ENCODE measurements at places on chromosomes 3 and 15.

DNA sequence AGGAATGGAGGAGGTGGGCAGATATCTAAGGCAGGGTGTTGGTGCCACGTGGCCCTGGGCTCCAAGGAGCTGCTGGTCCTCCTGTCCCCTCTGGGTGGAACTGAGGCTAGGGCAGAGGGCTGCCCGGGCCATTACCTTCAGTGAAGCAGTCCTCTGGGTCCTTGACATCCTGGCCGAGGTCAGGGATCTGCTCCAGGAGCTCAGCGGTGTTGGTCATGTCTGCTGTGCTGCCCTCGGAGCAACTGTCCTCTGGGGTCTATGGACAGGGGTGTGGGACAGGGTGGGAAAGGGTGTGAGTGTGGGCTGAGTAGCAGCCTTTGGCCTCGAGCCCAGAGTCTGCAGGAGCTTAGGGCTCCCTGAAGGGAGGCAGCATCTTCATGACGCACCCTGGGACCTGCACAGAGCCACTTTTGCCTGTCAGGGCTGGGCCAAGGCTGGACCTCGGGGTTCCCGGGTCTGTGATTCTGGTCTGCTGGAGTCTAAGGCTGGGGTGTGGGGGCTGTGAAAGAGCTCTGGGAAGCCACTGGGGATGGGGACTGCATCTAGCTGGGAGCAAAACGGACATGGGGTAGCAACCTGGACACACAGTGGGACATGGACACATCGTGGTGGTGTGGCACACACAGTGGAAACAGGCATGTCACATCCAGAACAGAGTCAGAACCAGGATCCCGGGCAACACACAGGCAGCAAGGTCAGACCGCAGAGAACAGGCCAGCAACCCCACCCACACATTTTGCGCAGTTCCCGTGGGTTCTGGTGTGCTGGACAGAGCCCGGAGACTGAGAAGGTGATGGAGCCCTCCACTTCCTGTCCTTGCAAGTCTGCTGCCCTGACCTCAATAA is 72.7 kb downstream of the SCN5A start:
- DNase-seq = no peak

GRCh38 chr15:80160570-80161156 is 7.9 kb downstream of the FAH start:
- DNase-seq = no peak

GRCh38 chr15:77415450-77416147 is 4.3 kb downstream of the PEAK1 start:
- no peak for DNase-seq

DNA sequence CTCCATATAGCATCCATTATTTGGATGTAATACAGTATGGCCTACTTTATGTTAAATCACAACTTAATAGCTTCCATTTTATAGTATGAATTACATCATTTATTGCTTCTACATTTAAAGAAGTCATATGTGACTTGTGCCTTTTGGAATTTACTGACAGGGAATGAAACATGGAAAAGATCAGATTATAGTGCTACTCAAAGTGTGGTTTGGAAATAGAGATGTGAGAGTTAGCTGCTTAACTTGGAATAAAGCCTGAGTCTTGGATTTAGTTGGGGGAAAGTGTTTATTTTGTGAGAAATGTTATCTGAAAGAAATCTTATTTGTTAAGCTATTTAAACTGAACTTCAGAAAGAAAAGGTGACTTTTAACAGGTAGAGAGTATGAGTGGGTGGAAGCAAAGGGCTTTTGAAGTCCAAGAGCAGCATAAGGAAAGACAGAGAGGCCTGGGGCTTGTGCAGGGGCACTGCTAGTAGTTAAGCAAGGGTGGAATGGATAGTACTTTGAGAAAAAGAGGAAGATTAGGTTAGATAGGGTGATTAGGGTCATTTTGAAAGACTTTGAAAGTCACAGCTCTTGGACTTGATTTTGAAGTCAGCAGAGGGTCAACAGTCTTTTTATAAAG is 60.5 kb downstream of the SLMAP start:
- no peak for DNase-seq

- no peak for DNase-seq
Observed at GRCh38 chr15:77028451-77029165, 33.7 kb downstream of the PSTPIP1 start.

- DNase-seq = no peak
Observed at GRCh38 chr3:170178651-170179050, 2.9 kb downstream of the PHC3 start.

GRCh38 chr3:56940321-56940720 is 120.1 kb upstream of the SPATA12 start:
- DNase-seq = no peak

GRCh38 chr3:150409512-150410310 is 1.6 kb downstream of the TSC22D2 start:
- DNase-seq = peak; percentile 55

DNA sequence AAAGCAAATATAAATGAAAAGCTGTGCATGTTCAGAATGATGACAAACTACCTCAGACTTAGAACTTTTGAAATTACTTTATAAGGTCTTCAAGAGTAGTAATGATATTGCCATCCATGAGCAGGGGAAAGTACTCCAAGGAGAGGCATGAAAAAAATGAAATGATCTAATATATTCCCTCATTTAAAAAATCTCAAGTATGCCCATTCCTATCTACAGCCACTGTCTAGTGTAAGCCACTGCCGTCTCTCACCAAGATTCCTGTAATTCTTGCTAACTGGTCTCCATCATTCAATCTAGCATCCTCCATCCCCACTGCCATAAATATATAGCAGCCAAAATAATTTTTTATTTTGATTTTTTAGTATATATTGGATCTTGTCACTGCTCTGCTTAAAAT is 258.8 kb downstream of the PLOD2 start:
- no peak for DNase-seq

DNA sequence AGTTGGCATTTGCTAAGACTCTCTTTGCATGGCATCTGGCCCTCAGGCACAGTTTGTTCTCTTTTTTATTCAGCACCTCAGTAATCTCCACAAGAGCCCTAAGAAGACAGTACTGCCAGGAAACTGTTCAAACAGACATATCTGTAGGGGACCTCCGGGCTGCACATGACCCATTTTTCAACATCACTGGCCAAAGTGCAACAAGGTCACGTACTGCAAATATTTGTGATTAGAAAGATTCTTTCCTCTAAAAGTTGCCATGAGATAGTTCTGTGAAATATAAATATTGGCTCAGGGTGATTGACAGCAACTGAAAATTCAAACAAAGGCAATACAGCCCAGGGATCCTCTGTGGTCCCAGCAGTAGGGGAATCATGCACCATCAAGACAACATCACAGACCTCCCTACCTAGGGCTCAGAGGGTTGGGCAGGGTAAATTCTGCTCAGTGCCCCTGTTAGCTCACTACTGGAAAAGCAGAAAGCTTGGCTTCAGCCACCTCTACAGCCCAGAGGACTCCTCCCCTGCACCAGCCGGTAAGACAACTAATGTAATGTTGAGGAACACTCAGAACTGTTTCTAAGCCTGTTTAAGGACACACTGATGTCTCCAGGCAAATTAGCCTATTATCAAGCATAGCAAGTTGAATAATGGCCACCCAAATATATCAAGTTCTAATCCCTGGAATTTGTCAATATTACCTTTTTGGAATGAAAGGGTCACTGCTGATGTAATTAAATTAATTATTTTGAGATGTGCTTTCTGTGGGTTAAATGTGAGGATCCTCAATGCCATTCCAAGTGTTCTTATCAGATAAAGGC is 117.4 kb upstream of the LPP start:
- DNase-seq = no peak

DNA sequence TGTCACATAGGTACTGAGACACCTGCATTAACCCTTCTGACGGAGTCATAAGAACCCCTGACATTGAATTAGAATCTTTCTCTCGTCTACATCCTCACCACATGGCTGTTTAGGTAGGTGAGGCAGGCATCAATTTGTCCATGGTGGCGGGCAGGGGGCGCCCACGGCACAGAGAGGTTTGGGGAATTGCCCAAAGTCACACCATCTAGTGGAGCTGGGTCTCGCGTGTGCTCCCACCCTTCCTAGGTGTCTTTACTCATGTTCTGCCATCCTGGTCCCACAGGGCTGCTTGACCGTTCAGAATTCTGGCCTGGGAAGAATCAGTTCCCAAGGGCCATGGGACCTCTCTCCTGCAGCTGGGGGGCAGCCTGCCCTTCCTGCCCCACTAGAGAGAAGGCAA is 14.7 kb upstream of the DLL4 start:
- DNase-seq = no peak

GRCh38 chr3:169662132-169662842 is 1.2 kb downstream of the MECOM start:
- DNase-seq = peak; percentile 97

- DNase-seq = no peak
Observed at GRCh38 chr15:41512940-41513505, 604 bp downstream of the LTK start.

DNA sequence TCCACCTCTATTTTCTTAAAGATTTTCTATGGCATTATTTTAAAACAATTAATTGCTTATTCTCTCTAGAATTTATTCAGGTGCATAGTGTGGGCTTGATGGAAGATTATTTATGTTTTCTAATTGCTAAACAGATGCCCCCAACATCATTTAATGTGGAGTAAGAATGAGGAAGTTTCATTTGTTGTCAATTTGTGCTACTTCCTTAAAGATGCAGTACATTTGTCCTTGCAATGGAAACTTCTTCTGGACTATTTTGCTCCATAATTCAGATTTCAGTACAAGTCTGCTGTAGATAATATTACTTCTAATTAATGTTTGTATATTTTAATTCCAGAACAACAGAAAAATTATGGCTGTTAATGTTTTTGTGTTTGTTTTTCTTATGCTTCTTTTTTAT is 104.8 kb downstream of the TGFBR2 start:
- no peak for DNase-seq

- DNase-seq = no peak
Observed at GRCh38 chr15:33179874-33180273, 14.6 kb downstream of the FMN1 start.

- DNase-seq = peak; percentile 72
Observed at GRCh38 chr15:100849021-100849854, 30.4 kb upstream of the ALDH1A3 start.

DNA sequence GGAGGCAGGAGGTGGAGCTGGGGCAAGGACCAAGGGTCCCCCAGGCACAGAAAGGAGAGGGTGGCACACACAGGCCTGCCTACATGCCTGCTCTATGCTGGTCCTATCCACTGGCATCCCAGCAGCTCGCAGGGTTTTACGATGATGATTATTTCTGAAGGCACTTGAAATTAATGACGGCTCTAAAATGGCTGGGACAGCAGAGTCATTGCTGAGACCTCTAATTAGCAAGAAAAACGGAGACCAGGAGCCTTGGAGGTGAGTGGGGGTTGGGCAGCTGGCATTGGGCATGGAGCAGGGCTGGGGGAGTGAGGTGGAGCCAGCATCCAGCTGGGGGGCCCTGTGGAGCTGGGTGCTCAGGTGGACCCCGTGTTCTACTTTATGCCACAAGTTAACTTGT is 3.5 kb upstream of the LINGO1 start:
- no peak for DNase-seq

DNA sequence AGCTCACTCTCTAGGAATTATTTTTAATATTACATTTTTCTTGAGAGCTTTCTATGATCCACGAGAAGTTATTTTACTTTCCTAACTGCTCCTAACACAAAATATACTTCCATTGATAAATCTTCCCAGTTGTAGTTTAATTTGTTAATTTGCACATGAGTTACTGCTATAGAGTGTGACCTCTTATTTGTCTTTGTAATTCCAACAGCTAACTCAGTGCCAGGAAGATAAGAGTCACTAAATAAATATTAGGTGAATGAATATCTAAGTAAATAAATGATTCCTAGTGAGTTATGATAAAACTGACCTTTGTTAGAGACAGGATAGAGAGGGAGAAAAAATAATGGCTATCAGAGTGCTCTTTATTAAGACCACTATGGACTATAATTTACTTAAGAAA is 319.9 kb downstream of the NAALADL2 start:
- DNase-seq = no peak

DNA sequence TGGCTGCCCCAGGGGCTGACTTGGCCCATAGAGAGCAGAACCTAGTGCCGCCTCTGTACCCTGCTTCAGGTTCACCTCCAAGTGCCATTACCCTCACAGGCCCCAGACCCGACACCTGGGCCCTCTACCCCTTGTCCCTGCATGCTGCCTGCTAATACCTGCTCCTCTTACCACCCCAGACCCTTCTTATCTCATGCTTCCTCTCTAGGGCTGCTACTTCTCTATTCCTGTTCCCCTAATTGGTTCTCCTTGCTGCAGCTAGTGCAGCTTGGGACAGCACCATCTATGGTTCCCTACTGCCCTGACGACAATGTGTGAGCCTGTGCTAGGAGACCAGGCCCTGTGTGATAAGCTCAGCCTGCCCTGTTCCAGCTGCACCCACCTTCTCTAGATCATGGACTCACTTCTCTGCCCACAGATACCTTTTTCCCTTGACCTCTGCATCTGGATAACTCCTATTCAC is 15.3 kb downstream of the HDAC11 start:
- no peak for DNase-seq

DNA sequence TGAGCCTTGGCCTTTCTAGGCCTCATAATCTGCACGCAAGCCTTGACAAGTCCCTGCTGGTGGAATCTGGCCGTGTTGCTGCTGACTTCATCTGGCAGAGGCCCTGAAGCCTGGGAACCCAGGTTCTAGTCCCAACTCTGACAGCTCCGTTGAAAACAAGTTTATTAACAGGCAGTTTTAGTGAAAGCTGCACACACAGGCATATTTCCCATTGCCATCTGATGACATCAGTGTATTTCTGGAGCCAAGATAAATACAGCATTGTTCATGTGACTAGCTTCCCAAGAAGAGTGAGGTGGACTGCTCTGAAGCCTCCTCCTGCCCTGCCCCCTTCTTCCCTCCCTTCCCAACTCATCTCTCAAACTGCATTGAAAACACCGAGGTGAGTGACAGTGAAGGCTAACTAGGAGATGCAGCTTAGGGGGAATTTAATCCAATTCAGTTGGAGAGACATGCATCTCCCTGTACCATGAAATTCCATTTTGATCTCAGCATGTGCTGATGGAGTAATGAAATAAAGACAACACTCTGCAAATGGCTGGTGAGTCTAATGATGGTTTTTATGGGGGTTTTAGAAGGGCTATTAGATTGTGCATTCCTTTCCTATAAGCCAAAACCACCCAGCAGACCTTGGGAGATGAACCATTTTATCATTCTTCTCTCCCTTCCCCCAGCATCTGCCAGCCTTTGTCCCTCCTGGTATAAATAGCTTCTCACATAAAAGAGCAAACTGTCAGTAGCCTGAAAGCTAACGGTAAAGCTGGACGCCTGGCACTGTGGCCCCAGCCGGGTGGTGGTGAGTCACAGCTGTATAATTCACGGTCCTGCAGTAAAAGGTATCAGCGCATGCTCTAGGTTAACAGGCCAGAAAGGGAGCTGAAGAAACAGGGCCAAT is 38.0 kb downstream of the PRICKLE2 start:
- no peak for DNase-seq

GRCh38 chr3:171883257-171883892 is 40.2 kb downstream of the TMEM212 start:
- DNase-seq = no peak
